ENCODE measurements at places on chromosomes 13 and 19. TPM values are rescaled to one million over a fixed set of nuclear protein-coding genes. Genes with fewer than 3 reads are reported as not detected.

FEM1A gene
- 10.2 TPM for total RNA-seq

- DNase-seq, result no peak
These were observed 1.9 kb downstream of the ICAM5 start for GRCh38 chr19:10291554-10292205.

DNA sequence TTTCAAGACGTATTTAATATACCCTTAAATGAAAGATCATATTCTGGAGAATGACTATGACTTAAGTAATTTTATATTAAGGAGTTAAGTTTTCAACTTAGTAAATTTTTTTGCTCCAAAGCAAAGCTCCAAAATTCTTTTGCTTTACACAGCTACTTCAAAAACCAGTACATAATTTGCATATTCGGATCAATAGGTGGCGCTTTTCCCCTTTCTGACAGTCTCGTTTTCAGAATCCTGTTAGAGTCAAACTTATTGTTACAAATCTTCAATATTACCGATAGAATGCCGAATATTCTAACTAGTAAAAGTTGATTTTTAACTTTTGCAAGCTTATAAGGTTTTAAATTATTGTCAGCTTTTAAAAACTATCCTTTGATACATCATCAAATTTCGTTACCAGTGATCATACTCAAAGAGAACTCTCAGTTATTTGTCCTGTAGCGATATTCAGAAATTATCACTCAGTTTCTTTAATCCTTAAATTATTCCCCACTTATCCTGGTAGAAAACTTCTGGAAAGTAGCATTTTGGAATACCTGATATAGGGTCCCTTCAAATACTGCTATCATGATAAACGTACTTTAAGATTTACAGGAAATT is 852.7 kb upstream of the KLHL1 start:
- no peak for DNase-seq

DNA sequence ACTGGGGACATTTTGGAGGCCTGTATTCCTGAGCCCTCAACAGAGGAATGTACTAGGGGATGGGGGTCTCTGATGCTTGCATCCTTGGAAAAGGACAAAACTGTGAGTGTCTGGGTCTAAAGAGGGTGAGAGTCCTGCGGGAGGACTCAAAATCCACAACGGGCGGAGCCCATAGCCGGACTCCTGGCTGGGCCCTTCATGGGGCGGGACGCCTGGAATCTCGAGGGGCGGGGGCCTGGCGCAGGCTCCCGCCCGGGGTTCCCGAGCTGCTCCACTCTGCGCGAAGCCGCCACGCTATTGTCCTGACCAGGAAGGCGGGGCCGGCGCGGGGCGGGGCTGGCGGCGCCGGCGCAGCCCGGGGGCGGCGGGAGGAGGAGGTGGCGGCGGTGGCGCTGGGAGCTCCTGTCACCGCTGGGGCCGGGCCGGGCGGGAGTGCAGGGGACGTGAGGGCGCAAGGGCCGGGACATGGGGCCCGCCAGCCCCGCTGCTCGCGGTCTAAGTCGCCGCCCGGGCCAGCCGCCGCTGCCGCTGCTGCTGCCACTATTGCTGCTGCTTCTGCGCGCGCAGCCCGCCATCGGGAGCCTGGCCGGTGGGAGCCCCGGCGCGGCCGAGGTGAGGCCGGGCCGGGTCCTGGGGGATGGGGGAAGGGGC is at the start of gene APLP1:
APLP1 (plus strand) TSS at position 403 of the 651 bp plus-strand sequence; CDS start at position 466, 63 bp downstream.
- peak; percentile 70 for DNase-seq

DNA sequence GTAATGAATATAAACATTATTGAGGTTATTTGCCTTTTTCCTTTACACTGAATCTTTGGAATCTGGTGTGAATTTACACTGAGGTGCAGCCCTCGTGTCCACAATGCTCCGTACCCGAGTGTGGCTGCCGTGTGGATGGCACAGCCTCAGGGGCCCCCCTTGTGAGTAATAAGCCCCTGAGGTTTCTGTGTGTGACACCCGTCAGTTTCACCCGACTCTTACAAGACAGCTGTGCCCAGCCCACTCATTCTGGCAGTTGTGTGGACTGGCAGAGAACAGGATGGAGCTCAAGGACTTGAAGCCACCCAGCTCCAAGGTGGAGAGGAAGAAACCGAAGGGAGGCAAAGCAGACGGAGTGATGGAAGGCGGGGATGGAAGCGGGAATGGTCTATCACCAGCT is 7.8 kb downstream of the PROZ start:
- DNase-seq, result no peak

GRCh38 chr13:31380715-31381114 is 180.9 kb downstream of the B3GLCT start:
- DNase-seq, result no peak

DNA sequence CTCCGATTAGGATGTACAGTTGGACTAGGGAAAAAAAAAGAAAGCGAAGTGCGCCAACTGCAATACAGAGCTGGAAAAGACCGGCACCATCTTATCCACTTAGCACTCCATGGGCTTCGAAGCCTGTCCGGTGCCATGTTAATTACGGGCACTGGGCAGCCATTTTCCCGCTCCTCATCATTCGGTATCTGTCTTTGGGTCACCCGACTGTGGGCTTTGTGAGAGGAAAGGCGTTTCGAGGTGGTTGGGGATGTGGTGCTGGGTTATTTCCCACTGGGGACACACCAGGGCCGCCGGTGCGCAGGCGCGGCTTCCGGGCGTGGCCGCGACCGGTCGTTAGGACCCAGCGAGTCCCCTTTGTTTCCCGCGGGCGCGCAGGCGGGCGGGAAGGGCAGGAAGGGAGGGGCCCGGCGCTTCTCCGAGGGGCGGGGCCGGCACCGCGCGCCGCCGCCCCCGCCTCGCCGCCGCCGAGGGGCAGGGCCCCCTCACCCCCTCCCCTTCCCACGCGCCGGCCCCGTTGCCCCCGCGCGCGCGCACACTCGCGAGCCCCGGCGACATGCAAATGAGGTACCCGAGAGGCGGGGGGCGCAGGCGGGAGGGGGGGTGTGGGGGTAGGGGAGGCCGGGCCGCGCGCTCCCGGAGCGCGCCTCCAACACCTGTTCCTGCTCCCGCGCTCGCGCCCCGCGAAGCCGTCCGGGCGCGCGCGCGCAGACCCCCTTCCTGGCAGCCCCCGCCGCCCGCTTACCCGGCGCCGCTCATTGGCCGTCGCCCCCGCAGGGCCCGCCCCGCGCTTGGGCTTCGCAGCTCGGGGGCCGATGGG is at the start of gene ZNF524:
ZNF524 (plus strand) TSS at position 447 of the 820 bp plus-strand sequence. CDS start 1,825 bp downstream, outside the sequence.
- DNase-seq, result peak; percentile 87

- no peak for DNase-seq
These were observed 11.8 kb downstream of the SH3GL1 start for GRCh38 chr19:4388337-4389063.

All from activated CD4-positive, alpha-beta memory T cell treated with anti-CD3 and anti-CD28 coated beads, Interleukin-2, amount 10 ng/mL, durations not matched to agents 7 days and 5 days (primary cell).